Germinal center (tissue), 1 donor: ENCODE measurements at places on chromosomes 2 and 18.

DNA sequence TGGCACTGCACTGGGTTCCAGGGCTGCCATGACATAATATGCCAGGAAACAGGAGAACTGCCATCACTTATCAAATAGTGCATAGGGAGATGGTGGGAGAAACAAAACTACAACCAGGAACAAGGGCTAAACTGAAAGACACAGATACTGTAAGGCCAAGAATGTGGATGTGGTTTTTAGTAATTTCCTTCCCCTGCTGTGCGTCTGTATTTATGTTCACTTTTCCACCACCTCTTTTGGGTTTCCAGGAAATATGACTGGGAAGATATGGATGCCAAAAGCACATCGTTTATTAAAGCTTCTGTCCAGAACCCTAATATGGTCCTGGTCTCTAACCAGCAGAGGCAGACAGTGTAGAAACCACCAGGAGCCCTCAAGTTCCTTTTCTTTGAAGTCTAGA lies 759.7 kb upstream of the FANCL start:
- DNase-seq: no peak

DNA sequence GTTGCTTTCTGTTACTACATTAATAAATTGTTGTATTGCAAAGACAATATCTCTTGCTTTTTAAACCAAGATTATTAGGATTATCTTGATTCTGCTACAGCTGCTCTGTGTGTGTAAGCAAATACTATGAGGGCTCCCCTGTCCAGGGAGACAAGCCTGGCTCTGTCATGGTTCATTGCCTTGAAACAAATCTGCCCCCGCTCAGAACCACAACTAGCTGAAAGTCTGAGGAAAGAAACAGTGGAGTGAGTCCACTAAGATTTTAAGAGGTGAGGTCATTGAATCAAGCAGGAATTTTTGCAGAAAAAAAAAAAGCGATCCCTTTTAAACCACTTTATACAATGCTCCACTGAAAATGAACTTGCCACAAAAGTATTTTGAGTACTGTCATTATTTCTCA lies 30.8 kb upstream of the LRRTM4 start:
- DNase-seq: no peak

- peak; percentile 47 for DNase-seq
Measured at GRCh38 chr18:24491927-24492834, 31.7 kb downstream of the HRH4 start.

- DNase-seq: no peak
Measured at GRCh38 chr2:205717175-205717846, 35.0 kb downstream of the NRP2 start.

GRCh38 chr2:64522843-64523428 lies 1.2 kb upstream of the AFTPH start:
- peak; percentile 44 for DNase-seq

GRCh38 chr2:134470561-134471168 lies 216.8 kb downstream of the MGAT5 start:
- no peak for DNase-seq

- DNase-seq: no peak
Measured at GRCh38 chr2:43269706-43270105, 43.3 kb upstream of the ZFP36L2 start.

- DNase-seq: no peak
Measured at GRCh38 chr2:152173831-152174230, 1.7 kb downstream of the STAM2 start.

GRCh38 chr18:69097349-69097748 lies 299.5 kb downstream of the CCDC102B start:
- DNase-seq: no peak

DNA sequence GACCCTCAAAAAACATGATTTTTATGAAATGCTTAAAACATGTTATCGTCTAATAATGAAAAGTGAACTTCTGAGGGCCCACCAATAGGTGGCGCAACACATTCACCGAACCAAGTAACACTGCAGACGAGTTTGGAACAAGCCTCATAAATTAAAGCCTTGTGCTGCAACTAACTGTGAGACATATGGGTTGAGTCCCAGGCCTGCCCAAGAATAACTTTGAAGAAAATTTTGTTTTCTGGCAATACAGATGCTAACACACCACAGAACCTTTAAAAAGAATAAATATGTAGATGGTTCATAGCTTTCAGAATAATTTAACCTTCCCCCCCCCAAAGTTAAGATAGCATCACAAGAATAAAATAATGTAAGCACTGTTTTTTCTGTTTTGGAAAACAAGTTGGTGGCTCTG lies 285.9 kb downstream of the RNF144A start:
- peak; percentile 28 for DNase-seq

DNA sequence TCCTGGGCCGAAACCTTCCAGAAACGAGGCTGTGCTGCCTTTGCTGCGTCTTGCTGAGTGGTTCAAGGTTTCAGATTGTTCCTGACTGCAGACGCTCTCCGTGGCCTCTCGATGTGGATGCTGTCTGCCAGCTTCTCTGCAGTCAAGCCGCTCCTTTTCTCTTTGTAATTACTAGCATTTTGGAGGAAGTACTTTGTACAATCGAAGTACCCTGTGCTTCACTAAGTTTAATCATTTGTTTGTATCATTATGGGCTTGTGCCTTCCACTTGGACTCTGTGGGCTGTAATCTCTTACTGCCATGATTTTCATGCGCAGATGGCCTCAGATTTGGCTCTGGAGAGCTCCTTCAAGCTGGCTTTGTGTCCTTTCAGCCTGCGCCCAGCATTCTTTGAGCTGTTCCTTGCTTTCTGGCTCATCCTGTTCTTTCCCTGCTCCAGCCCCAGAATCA lies 49.3 kb downstream of the TRAF3IP1 start:
- DNase-seq: no peak

DNA sequence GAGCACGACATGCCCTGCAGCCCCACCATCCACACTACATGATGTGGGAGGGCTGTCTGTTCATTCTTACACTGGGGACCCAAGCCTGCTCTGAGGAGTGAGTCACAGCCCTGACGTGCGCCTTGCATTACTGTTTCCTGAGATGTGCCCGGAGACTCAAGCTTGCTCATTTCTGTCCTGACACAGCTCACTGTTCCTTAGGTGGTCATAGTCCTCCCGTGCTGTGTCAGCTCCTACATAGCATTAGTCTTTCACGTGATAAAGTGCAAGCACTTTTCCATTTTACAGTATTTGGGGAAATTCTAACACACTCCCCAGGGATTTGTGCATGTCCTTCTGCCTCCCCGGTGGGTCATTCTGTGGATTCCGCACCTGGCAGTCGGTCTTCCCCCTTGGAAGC lies 46.2 kb upstream of the TRIM43B start:
- no peak for DNase-seq

DNA sequence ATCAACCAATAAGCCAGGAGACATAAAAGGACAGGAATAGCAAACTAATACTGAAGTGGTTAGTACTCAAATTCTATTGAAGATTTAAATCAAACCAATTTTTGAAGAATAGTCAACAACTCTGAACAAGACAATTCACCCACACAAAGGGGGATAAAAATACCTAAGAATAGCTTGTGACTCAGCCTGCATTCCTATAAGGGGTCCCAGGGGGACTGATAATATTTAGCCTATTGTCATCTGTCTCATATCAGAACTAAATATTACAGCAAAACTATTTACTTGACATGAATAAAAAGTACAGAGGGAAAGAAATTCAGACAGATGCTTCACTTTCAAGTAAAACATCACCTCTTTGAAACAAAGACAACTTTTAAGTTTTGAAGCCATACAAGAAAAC lies 7.7 kb downstream of the ITSN2 start:
- DNase-seq: no peak

GRCh38 chr2:19839438-19839837 lies 62.3 kb downstream of the TTC32 start:
- no peak for DNase-seq

DNA sequence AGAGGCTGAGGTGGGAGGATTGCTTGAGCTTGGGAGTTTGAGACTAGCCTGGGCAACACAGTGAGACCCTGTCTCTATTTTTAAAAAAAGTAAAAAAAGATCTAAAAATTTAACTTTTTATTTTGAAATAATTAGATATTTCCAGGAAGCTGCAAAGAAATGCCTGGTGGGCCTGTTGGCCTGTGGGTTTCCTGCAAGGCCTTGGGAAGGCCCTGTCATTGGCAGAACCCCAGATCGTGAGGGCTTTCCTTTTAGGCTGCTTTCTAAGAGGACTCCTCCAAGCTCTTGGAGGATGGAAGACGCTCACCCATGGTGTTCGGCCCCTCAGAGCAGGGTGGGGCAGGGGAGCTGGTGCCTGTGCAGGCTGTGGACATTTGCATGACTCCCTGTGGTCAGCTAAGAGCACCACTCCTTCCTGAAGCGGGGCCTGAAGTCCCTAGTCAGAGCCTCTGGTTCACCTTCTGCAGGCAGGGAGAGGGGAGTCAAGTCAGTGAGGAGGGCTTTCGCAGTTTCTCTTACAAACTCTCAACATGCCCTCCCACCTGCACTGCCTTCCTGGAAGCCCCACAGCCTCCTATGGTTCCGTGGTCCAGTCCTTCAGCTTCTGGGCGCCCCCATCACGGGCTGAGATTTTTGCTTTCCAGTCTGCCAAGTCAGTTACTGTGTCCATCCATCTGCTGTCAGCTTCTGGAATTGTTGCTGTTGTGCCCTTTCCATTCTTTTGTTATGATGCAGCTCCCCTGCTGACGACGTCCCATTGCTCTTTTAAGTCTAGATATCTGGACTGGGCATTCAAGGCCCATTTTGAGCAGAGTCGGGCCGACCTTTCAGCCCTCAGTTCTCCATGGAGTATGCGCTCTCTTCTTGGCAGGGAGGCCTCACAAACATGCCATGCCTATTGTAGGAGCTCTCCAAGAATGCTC lies 6.6 kb downstream of the PROC start:
- no peak for DNase-seq

DNA sequence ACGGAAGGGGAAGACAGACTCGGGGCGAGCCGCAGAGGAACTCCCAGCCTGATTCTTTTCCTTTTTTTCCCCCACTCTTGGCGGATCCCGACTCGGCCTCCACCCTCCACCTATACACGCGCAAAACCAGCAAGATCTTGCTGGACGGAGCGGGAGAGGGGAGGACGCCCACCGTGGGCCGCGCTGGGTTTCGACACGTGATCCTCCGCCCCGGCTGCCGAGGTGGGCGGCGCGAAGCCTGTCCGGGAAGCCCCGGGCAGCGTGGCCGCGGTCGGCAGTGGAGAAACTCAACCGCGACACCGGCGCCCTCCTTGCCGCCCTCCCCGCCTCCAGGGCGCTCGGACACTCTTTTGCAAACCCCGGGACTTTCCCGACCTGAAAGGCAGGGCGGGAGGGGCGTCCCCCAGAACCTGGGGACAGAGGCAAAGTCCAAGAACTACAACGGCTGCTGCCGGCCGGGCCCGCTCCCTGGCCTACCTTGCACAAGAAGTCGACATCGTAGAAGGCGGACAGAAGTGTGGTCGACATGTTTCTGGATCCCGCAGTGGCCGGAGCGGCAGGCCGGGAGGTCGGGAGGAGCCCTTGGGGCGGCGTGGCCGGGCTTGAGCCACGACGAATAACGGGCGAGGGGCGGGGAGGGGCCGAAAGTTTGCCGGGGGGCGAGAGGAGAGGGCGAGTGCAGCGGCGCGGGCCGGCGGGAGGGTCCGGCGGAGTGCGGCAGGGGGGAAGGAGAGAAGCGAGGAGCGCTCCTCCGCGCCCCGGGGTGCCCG lies 433 bp downstream of the ZFP36L2 start:
- DNase-seq: peak; percentile 67

DNA sequence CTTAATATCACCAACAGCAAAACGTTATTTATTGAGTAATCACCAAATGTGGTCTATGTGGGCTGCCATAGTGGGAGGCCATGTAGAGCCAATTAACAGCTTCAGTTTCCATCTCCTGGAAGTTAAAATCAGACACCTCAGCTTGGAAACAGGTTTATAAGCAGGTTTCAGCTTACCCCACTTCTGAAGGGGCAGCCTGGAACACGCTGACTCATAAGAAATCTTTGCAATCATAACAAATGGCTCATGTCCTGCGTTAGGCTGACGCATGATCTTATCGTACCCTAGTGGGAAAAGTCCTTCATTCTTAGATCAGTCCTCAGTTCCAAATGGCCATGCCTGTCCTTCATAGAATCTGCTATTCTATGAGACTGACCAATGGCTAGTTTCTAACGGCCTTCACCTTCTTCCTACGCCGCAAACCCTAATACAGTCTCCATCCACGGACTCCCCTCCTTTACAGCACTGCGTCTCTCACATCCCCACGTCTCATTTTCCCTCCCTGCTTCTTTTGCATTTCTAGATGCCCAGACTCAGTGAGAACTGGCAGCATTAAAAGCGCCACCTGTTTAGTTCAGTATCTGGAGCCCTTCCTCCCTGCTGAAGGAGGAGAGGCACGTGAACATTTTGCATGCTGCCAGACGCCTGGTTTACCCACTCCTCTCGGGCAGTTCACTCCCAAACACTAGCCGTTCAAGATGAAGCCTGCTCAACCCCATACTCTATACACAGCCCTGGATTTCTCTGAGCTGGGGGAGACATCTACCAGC lies 24.2 kb upstream of the BZW1 start:
- no peak for DNase-seq

DNA sequence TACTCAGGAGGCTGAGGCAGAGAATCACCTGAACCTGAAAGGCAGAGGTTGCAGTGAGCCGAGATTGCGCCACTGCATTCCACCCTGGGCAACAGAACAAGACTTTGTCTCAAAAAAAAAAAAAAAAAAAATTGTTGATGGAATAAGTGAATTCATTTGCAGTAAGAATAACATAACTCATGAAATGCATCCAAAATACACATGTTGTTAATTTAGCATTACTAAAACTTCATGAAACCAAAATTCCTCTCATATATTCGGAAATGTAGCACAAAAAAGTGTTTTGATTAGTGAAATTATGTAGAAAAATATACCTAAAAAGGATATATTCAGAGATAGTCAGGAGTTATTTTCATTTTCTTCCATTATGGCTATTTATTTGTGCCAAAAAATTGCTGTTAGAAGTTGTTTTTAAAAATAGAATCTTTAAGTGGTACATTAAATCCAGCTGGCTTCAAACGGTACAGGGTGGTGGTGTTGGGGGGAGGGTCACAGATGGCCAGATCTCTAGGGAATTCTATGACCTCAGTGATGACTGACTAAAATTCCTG lies 78.2 kb upstream of the UGP2 start:
- no peak for DNase-seq

GRCh38 chr2:54407693-54408092 lies 48.4 kb upstream of the SPTBN1 start:
- DNase-seq: no peak

GRCh38 chr2:61841286-61841685 lies 12.6 kb downstream of the FAM161A start:
- DNase-seq: no peak

- no peak for DNase-seq
Measured at GRCh38 chr2:207236156-207236935, 70.6 kb upstream of the KLF7 start.
